CD4-positive, alpha-beta T cell treated with Interleukin-1 beta for 1 hour (primary cell): ENCODE measurements at places on chromosomes 3 and 15.
A peak's percentile ranks its signal among the peaks of the same experiment; 100 is the strongest.

- no peak for DNase-seq
Observed at GRCh38 chr3:47661121-47661752, 82.6 kb upstream of the CSPG5 start.

DNA sequence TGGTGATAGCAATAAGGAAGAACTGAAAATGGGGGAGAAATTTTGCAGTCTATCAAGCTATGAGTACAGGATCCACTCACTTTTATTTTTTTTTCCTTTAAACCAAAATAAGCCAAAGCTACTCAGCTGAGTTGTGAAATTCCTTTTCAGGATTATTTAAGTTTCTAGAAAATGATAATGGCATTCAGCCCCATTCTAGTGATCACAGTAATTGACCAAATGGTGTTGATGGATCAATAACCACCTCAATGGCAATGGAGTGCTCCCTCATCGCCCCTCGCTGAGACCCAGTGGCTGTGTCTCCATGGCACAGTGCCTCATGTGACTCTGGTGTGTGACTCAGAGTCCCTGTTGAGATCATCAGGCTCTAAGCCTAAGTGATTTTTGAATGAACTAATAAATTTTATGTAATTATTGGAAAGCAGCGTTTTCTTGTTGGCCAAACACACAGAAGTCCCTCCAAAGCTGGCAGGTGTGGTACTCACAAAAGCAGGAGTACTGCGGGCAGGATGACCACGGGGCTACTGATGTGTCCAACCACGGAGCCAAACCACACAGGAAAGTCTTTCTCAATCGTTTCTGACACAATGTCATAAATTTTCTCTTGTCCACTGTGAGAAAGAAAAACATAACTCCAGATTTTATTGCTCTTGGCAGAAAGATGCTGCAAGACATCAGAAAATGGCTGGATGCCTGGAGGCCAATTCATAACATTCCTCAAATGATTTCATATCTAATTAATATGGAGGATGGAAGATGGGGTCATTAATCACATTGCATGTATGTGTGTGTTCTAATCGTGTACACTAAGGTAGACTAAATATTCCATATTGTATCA lies 14.4 kb upstream of the STARD5 start:
- DNase-seq = no peak

GRCh38 chr3:156816091-156816793 lies 9.9 kb upstream of the LEKR1 start:
- DNase-seq = peak; percentile 21

GRCh38 chr3:15556512-15556911 lies 35.0 kb upstream of the COLQ start:
- DNase-seq = peak; percentile 3

GRCh38 chr15:96893159-96893906 lies 562.8 kb downstream of the NR2F2 start:
- DNase-seq = no peak

GRCh38 chr15:27694506-27695087 lies 404.5 kb downstream of the OCA2 start:
- DNase-seq = no peak

DNA sequence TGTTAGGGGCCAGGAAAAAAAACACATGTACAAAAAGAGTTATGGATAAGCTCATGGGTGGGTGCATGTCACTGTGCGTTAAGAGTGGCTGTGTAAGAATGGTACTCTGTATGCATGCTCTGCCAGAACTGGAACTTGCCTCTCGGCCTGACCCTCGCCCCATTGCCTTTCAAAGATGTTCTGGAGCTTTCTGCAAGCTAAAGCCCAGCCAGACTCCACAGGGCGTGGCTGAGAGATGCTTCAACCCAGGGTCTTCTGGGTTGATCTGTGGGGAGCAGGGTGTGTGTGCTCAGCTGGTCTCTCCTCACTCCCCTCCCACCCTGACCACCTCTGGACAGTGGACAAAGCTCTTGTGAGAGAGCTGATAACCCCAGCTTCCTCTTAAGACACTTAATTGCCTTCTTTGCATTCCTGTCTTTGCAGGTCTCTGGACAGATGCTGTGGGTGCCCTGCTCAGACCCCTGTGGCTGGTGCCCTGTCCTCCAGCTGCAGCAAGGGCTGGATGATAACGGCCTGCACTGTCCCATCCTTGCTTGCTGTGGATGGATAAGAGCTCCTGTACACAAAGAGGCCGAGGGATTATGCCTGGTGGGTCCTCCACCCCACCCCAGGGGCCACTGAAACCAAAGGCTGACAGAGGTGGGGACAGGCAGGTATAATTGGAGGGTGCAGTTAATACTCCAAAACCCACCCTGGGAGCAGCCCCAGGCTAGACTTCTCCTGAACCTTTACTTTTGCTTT lies 28.7 kb downstream of the ALDH1L1 start:
- no peak for DNase-seq

- DNase-seq = peak; percentile 91
Observed at GRCh38 chr3:129121792-129122411, at the start of gene RAB43. Gene RAB43 (minus strand): TSS chr3:129121804. CDS start chr3:129121489, 315 bp downstream.

DNA sequence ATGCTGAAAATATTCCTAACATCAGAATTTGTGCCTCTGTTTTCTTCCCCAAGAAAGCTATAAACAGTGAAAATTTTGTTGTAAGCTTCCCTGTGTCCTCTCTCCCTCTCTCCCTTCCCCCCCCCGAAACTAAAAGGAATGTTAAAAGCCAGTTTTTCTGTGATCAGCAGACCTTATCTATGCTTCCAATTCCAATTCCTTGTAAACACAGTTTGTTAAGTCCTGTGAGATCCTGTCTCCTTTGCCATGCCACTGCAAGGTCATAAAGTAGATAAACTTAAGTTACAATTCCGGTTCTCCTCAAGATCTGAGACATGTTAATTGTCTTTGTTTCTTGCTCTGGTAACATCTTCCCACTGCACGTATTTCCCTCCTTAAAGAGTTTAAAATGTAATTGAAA lies 42.9 kb upstream of the DHX36 start:
- DNase-seq = no peak

- no peak for DNase-seq
Observed at GRCh38 chr15:37218351-37218916, 118.1 kb upstream of the MEIS2 start.

DNA sequence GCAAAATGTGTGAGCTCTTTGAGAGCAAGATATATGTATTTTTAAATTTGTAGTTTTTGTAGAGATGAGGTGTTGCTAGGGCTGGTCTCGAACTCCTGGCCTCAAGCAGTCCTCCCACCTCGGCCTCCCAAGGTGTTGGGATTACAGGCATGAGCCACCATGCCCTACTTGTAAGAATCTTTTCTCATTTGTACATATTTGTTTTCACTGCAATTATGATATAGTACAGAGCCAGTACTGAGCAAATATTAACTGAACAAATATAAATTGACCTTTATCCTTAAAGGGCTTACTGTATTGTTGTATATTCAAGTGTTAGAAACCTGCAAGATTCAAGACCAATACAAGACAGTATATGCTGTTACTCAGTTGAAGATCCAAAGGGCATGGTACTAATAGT lies 53.4 kb downstream of the GTF2E1 start:
- DNase-seq = no peak

DNA sequence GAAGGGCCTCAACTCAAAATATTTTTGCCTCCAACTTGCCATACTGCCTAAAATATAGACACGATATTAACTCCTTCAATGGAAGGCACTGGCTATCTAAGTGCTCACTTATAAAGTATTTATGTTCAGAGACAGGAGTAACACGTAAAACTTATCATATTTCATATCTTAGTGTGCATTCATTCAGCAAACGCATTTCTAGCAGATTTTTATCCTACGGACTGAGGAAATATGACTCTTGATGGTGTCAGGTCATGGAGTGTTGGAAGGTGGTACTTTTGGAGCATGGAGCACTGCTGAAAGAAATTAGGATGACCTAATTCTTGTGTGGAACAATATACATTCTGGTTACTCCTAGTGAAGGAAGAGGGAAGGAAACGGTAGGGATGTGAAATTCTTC lies 43.8 kb upstream of the LEKR1 start:
- no peak for DNase-seq

GRCh38 chr15:88133795-88134194 lies 122.7 kb downstream of the NTRK3 start:
- no peak for DNase-seq

- DNase-seq = peak; percentile 52
Observed at GRCh38 chr3:129829640-129830039, 63.9 kb downstream of the TMCC1 start.

DNA sequence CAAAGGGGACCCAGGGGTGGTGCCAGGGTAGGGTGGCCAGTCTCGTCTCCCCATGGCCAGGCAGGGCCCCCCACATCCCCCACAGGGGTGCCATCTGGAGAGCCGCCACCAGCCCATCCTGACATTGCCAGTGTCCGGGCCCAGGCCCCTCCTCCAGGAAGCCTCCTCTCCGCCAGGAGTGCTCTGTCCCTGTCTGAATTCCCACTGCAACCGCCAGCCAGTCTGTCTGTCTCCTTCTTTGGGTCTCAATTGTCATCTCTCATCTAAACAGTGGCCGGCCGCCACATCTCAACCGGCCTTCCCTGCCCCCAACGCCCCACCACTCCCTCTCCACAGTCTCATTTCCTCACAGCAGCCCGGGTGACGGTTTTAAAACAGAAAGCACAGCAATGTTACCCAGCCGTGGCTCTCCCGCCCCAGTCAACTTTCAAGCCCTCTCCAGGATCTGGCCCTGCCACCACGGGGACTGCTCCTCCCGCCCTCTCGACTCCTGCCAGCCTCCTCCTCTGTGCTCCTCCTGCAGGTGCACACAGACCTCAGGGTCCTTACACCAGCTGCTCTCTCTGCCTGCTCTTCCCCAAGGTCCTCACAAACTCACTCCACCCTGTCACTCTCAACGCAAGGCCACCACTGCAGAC lies 57.0 kb downstream of the IQSEC1 start:
- peak; percentile 70 for DNase-seq

DNA sequence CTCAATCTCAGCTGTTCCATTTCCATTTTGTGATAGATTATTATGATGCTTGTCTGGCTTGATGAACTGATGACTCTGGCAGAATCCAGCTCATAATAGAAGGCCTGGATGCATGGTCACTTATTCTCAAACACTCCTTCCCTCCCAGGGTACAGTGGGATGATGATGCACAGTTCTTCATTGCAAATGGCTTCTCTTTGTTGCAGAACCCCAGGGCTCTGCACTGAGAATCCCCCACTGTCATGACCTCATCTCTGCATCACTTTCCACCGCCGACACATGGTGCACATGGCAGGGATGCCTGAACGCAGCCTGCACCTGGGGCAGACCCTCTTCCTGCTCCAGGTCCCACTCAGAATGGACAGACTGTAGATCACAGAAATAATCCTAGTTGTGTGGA lies 515.6 kb upstream of the NR2F2 start:
- no peak for DNase-seq

- DNase-seq = no peak
Observed at GRCh38 chr3:17986348-17986816, 244.0 kb upstream of the TBC1D5 start.

DNA sequence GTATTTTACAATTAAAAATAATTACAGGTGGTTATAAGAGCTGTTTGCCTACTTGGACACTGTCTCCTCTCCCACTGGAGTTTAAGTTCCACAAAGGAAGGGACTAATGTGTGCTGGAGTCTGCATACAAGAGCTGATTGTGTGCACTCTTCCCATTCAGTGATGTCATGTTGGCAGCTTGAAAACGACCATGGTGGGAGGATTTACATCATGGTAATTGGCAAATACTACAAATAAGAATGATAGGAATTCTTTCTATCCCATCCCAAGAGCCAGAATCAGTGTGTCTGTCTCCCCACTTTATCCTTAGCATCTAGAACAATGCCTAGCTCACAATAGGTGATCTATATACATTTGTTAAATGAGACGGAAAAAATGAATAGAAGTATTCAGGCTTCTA lies 14.1 kb downstream of the ITGA11 start:
- DNase-seq = no peak

GRCh38 chr15:65638681-65639089 lies 16.9 kb downstream of the SLC24A1 start:
- peak; percentile 41 for DNase-seq

- no peak for DNase-seq
Observed at GRCh38 chr15:62927196-62927595, 115.4 kb upstream of the TPM1 start.

DNA sequence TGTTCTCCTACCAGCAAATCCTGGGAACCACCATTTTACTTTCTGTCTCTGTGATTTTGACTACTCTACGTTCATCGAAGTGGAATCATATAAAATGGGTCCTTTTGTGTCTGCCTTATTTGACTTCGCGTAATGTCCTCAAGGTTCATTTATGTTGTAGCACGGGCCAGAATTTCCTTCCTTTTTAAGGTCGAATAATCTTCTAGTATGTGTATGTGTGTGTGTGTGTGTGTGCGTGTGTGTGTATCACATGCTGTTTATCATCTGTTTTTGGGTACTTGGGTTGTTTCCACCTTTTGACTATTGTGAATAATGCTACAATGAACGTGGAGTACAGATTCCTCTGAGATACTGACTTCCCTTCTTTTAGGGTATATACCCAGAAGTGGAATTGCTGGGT lies 35.3 kb downstream of the STARD5 start:
- no peak for DNase-seq

DNA sequence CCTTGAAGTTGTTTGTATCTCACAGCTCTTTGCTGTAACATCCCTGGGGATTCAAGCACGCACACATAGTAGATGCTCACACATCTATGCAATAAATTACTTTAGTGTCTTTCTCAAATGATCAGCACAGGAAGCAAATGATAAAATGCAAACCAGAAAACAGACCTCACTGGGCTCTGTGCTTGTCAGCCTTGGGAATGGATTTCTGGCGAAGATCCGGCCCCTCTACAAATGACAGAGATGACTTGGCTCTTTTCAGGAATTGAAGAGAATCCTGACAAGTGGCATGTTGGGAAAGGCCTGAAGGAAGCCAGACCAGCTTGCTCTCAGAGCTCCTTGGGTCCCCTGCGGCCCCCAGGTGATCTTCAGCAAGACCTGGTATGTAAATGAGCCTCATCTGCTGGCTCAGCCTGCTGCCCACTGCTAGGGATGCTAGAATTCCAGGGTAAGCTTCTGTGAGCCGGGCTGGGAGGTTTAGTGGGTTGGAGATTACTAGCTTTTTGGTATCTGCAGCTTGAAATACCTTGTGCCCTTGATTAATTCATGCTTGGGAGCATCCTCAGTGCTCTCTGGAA lies 54.1 kb downstream of the LPP start:
- DNase-seq = no peak

DNA sequence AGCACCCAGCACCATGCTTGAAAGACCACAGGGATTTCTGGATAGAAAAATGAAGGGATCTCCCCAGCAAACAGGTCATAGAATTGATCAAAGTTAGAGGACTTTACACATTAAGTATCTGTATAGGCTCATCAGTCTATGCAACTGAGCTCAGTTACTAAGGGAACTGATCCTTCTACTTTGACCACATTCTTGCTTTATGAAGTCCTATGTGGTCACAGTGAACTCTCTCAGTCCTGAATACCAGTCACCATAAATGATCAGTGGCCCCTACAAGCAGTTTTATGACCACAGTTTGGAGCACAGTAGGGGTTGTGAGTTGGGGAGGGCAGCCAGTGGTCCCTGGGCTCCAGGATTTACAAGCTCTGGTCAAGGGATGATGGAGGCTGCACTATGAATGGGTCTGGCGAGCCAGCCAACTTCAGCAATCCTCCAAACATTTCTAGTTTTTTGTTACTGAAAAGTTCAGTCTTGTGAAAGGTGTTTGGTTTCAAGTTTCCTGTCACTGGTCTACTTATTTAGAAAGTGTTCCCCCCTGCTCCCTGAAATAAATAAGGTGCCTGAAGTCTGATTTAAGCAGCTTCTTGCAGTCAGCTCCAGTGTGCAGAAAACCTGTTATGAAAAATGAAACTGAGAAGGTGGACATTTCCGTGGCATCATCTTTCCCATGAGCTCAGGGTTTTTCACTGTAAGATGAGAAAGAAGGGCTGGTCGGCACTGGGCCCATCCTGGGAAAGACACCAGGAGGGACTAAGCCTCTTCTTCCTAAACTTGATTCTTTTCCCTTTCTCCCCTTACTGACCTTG lies 75.5 kb downstream of the DAPK2 start:
- DNase-seq = no peak

- DNase-seq = no peak
Observed at GRCh38 chr3:149019580-149019979, 28.2 kb downstream of the GYG1 start.
